ENCODE measurements at places on chromosomes 7 and 10. TPM values are rescaled to one million over a fixed set of nuclear protein-coding genes. Genes with fewer than 3 reads are reported as not detected.

- no peak for DNase-seq
Measured at GRCh38 chr10:49243610-49244283, 55.2 kb upstream of the C10orf71 start.

GRCh38 chr7:81233208-81233940 is 314.5 kb upstream of the SEMA3C start:
- DNase-seq, result no peak

DNA sequence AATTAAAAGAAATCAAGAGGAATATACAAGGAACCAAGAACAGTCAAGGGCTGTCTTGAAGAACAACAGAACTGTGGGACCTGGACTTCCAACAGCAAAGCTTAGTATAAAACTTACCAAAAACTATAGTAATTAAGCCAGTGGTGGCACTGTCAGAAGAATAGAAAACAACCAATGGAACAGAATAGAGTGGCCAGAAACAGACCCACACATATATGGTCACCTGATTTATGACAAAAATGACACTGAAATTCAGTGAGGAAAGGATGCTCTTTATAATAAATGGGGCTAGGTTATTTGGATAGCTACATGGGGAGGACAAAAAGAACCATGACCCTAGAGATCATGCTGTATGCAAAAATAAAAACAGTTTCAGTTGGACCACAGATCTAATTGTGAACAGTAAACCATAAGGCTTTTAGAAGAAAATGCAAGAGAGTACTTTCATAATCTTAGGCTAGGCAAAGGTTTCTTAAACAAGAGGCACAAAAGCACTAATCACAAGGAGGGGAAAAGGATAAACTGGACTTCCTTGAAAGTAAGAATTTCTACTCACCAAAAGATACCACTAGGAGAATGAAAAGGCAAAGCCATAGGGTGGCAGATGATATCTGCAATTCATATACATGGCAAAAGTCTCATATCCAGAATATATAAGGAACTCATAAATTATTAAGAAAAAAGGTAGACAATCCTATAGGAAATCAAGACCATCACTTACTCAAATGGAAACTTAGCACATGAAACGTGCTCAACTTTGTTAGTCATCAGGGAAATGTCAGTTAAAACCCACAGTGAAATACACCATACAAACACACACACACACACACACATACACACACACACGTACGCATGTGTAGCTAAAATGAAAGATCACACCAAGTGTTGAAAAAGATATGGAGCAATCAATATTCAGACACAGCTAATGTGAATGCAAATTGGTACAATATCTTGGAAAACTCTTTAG is 20.8 kb downstream of the HYCC1 start:
- no peak for DNase-seq

- DNase-seq, result no peak
Measured at GRCh38 chr10:106493751-106494150, 670.8 kb downstream of the SORCS1 start.

- DNase-seq, result no peak
Measured at GRCh38 chr10:76270464-76270863, 839.0 kb downstream of the LRMDA start.

- DNase-seq, result peak; percentile 65
Measured at GRCh38 chr10:87818505-87819288, 671 bp upstream of the ATAD1 start.

DNA sequence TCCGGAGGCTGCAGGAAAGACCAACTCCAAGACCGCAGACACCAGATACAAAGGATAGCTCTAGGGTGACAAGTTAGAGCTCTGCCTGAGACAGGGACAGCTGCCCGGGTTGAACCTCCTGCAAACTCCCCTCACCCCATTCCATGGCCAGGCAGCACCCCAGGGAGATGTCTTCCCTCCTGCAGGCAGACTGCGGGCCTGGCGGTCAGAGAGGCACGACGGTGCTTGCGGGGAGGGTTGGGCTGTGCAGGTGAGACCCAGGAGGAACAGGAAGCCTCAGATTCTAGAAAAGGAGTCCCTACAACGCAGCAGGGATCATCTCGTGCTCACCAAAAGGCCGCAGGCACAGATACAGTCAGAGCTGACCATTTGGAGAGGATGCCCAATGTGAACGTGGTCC is 34.6 kb downstream of the CARD11 start:
- no peak for DNase-seq

DNA sequence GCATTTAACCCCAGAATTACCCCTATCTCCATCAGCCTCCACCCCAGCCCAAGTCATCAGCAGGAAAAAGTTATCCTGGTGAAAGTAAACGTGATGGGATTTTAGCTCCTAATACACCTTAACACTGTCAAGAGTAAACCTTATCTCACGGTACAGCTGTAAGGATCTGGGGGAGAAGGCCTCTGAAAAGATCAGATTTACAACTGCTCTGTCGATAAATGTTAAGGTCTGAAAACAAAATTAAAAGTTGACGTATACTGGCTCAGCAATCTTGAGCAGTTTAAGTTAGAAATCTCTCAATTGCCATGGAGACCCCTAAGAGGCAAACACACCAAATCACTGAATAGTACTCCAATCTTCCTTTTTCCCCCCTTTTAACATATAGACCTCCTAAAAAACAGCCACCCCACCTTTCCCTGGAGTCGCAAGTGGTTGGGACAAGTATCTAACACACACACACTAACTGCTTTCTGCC is 6.1 kb downstream of the SKAP2 start:
- DNase-seq, result no peak

GRCh38 chr10:34565934-34566333 is 249.2 kb downstream of the PARD3 start:
- no peak for DNase-seq

The OAT gene
- 120 TPM for total RNA-seq
